ENCODE measurements at places on chromosomes 5 and 9.

DNA sequence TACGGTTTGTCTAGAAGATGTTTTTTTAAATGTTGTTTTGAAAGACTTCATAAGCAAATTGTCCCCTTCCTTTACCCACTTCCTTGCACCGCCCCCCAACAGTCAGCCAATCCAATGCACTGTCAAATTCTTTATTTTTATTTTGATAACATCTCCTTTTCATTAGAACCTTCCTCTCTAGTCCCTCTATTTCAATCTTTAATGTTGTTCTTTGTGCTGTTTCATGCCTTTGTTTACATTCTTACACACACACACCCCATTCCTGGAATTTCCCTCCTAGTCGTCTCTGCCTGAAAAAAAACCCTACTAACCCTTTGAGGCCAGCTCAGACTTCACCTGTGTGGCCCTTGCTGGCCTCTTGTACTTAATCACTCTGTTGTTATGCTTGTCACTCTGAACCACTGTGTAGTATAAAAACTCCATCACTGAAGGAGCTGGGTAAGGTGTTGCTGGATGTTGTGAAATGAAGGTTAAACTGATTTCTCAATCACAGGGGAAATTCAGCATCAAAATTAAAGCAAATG is 133.4 kb downstream of the UGCG start:
- DNase-seq, result peak; percentile 47

DNA sequence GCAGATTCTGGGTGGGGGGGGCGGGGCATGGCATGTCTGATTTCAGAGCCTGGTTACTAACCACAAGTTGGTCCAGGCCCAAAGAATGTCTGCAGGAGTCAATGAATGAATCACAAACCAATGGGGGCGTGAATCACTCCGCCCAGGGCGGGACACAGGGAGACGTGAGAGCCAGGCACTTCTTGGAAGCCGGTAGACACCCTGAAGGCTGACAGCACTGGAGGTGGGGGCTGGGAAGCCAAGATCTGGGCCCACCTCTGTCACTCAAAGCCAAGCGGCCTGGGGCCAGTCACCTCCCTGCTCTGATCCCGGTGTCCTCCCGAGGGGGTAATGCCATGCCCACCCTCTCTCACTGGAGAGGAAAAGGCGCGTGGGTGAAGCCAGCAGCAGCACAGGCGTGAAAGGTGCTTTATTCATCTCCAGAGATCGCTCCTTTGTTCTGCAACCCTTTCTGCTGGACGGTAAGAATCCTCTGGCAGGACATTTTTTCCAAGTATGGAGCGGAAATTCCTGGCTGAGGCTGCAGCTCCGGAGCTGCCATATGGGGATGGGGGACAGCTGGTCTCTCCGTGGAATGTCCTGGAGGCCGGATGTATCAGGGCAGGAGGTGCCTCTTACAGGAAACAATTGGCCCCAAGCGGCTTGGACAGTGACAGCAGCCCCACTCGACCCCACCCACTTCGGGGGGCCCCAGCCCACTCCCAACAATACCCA is 85.0 kb downstream of the STK10 start:
- DNase-seq, result peak; percentile 91

- DNase-seq, result no peak
Observed at GRCh38 chr9:4306066-4306776, 6.4 kb upstream of the GLIS3 start.

DNA sequence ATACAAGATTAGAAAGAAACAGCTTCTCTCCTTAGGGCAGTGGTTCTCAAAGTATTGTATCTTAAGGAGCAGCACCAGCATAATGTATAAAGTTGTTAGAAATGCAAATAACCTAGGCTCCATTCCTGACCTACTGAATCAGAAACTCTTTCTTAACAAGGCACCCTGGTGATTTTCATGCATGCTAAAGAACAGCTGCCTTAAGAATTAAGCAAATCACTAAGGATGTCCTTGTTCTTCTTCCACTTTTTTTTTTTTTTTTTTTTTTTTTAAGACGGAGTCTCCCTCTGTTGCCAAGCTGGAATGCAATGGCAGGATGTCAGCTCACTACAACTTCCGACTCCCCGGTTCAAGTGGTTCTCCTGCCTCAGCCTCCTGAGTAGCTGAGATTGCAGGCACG is 1095.2 kb upstream of the EDIL3 start:
- DNase-seq, result no peak

- DNase-seq, result no peak
Observed at GRCh38 chr5:72465601-72466563, 41.3 kb downstream of the ZNF366 start.

GRCh38 chr5:86862093-86862492 is 244.4 kb downstream of the COX7C start:
- DNase-seq, result no peak

GRCh38 chr5:14250084-14250695 is 107.0 kb downstream of the TRIO start:
- DNase-seq, result peak; percentile 58

DNA sequence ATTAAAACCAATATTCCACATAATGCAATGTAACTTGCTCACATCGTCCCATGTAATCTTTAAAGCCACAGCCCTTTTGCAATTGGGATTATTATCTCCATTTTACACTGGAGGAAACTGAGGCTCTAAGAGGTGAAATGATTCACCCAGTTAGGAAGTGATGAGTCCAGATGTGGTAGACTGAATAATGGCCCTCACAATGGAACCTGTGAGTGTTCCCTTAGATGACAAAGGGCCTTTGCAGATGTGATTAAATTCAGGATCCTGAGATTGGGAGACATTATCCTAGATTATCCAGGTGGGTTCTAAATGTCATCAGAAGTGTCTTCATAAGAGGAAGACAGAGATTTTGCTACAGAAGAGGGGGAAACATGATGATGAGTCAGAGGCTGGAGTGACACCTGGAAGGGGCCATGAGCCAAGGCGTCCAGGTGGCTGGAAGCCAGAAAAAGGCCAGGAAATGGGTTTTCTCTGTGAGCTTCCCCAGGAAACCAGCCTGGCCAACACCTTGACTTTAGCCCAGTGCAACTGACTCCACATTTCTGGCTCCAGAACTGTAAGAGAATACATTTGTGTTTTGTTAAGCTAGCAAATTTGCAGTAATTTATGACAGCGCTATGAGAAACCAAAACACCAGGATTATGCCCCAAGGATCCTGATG is 139.1 kb downstream of the KCNIP1 start:
- no peak for DNase-seq

DNA sequence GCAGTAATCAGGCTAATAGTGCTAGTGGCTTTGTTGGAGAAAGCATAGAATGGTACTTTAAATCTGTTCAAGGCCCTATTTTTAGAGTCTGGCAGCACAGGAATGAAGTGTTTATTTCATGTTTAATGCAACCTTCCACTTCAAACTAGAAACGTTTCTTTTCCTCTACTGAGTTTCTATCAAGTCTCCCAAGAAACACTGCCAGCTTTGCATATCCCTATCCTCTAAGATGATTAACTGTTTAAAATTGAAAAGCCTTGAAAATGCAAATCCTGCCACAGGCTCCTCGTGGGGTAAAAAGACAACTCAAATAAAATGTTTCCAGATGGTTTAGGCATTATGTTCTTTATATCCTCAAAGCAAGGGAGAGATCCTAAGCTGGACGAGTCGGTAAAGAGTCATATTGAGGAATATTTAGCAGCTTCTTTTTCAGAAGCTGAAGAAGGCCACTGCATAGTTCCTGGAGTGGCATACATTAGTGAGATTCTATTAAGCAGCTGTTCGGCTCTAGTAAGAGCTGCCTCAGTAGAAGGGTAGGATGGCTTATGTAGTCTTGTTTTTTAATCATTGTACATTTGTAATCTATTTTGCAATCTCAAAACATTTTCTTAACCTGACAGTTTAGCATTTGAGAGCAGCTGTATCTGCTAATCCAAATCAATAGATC is 251.2 kb downstream of the CHSY3 start:
- DNase-seq, result no peak

DNA sequence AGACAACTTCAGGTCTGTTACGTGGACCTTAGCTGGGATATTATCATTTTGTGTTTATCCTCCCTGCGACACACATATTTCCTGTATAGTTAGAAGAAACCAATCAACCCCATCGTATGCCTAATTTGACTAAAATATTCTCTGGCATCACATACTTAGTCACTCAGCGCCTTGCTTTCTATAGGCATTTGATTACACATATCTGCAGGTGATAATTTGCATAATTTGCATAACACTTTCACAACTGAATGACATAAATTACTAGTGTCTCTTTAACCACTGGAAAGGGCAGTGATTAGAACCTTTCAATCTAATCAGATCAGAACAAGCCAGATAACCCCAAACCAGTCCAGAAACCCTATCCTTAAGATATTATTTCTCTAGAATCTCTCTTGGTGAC is 390.2 kb downstream of the TLR4 start:
- DNase-seq, result no peak

- peak; percentile 19 for DNase-seq
Observed at GRCh38 chr5:89276566-89277305, 393.8 kb upstream of the MEF2C start.

DNA sequence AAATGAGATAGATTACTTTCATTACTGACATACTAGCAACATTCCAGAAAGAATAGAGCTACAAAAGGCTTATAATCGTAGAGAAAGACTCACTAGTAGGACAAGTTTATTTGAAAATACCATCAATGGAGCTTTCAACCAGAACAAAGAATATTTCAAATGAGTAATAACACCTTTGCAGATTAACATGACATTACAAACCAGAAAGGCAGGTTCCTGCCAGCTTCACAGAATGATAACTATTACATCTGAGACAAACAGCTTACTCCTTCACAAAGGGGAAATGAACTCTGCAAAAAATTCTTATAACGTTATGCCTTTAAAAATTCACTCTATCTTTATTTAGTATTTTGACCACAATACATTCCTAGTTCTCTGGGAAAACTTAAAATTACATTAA is 103.1 kb downstream of the EPB41L4A start:
- no peak for DNase-seq

DNA sequence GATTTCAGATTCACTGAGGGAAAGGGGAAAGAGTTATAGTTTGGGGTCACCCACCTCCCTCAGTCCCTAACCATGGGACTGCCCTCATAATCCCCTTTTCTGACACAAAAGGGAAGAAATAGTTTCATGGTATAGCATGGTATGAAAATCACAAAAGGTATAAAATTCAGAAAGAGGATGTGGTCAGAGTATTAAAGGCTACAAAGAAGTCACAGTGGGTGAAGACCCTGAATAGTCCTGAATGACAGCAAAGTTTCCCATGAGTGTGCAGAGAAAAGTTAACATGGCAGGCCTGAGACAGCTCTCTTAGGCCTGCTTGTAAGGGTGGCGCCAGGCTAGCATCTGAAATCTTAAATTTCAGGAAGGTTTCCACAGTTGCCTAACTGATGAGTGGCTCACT is 290.6 kb upstream of the ZNF608 start:
- no peak for DNase-seq

DNA sequence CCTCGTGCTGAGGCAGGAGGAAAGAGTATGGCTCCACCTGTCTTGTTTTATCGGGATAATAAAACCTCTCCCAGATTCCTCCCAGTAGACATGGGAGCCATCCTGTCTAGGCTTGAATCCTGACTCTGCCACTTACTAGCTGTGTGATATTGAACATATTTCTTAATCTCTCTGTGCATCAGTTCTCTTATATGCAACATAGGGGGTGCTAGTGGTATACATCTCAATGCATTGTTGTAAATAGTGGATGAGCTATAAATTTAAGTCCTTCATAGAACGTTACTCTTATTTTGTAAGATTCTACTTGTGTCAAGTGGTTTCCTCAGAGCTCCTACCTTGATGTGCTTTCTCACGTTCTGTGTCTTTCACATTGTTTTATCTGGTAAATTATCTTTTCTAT is 417.7 kb upstream of the POU5F2 start:
- DNase-seq, result no peak

GRCh38 chr9:994005-994404 is 17.6 kb downstream of the DMRT3 start:
- no peak for DNase-seq

DNA sequence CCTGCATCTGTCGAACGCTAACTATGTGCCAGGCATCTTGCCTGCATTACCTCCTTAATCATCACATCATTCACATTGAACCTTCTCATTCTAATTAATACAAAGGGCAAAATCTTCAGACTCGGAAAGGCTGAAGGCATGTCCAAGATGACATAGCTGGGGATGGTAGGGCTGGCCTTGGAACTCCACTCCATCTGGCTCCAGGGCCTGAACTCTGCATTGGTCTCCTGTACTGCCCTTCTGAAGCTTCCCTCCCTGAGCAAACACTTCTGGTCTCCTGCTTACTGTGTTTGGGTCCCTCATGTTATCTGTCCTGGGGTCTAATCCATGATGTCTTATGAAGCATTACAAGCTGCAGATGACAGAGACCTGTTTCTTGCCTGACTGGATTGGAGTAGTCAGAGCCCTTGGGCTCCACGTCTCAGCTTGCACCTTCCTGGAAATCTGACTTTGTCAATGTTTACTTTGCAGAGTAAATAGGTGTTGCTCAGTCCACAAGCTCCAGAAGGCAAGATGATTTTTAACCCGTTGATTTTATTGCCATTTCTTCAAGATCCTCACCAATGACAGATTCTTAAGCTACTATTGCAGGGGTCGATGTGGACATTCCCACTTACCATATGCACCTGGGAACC is 106.1 kb downstream of the GALNT10 start:
- DNase-seq, result no peak

DNA sequence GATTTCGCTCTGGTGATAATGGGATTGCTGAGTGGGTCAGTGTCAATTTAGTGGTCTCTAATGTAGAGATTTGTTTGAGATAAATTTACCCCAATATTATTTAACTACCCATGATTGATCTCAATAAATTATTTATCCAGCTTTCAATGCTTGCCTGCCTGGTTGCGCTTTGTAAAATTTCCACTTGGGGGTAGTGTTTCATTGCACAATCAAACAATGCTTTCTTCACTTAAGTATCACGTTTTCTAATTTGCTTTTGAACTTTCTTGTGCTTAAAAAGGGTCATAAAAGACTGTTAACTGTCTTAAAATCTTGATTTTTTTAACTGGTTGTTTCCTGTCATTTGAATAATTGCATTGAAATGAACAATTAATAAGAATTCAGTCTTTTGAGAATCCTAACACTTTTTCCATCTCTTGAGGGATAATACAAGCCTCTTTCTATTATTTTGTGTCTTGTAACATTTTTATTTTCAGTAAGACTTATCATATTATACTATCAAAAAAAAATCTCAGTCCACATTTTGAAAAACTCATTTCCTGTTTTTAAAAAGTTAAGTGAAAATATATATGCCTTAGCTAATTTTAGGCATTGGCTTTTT is 18.7 kb downstream of the HSD17B4 start:
- peak; percentile 39 for DNase-seq

DNA sequence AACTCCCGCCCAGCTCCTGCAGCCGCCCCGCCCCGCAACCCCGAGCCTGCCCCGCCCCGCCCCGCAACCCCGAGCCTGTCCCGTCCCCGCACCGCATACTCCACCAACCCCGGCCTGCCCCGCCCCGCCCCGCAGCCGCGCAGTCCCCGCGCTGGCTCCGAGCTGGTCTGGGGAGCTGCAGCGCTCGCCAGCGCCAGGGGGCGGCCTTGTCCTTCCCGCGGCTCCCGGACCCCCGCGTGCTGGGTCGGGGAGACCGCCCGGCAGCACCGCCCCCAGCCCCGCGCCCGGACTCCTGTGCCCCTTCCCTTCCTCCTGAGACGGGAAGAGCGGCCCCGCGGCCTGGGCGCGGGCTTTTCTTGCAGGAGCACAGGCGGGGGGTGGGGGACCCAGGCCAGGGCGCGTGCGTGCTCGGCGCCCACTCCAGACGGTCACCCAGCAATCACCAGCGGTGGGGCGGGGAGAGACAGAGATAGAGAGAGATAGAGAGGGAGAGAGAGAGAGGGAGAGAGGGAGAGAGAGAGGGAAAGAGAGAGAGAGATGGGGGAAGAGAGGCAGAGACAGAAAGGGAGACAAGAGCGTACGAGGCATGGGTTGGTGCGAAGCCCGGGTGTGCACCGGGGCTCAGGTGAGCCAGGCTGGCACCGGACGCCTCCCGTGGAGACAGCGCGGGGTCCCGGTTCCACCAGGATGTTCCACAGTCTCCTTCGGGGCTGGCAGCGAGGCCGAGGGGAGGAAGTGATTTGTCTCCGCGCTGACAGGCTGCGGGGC is 14.7 kb upstream of the TMEM250 start:
- DNase-seq, result no peak

Data from H4 (cell line).